Activated T-cell treated with anti-CD3 and anti-CD28 coated beads, Interleukin-2, amount 50 U/mL, for 48 hours (primary cell): ENCODE measurements at places on chromosomes 11 and 22.

DNA sequence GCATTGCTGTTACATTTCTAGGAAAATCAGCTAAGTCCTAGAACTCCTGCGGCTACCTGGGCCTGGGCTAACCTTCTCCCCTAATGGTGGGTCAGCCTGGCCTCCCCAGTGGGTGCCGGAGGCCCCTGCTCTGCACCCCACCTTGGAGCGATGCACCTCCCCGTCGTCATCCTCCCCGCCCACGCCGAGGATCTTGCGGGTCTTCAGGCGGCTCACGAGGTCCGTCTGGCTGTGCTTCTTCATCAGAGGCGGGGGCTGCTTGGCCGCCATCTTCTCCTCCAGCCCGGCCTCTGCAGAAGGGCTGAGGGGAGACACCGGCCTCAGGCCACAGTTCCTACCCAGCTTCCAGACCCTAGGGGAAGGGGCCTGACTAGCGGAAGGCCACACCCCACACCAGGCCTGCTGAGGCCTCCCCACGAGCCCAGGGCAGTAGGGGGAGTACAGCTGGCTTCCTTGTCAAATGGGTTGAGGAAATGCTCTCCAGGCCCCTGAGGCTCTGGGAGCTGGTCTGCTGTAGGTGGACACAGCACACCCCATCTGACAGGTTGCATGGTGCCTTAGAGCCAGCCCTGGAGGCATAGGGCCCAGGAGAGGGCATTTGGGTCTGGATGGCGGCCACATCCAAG, 12.5 kb downstream of the TP53I11 start:
- no peak for DNase-seq

DNA sequence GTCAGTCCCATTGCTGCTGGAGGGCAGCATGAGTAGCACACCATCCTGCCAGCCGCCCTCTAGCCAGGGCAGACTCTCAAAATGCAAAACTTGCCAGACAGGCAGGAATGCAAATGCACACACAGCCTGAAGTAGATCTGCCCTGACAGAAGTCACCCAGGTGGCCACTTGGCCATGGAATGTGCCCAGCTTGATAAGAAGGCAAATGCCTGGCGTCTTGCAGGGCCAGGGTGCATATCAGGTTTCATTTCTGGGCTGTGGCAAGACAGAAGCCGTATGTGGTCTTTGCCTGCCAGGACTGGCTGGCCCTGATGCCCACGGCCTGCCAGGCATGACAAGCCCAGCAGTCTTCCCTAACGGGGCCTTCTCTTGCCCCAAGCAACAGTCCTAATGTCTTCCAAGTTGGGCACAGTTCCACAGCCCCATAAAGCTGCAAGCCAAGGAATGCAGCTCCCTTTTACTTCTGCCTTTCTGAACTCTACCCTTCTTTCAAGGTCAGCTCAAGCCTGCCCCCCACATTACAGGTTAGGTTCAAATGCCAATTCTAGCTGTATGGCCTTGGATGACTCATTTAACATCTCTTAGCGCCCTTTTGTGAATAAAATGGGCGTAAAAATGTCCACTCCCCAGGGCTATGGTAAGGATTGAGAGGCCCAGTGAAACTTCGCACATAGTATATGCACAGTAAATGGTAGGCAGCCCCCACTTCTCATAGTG, 29.7 kb downstream of the POU2AF3 start:
- DNase-seq, result no peak

DNA sequence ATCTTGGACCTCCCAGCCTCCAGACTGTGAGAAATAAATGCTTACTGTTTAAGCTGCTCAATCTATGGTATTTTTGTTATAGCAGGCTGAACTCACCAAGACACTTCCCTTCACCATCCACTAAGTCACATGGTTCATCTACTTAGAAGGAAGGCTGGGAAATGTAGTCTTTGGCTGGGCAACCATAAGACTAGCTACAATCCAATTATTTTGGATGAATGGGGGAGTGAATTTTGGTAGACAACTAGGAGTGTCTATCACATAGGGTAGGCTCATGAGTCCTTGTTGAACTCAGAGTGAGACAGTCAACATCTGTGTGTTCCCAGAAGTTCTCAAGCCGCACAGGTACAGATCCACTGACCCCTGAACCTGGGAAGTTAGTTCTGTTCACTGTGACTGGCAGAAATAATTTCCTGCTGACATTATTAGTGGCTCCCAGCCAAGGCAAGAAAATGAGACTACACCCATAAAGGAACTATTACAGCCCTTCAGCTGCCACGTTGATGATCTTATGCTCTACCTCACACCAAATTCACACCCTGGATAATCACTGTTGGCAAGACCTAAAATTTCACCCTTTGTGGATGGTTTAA, 3.1 kb upstream of the SLC35C1 start:
- DNase-seq, result no peak

DNA sequence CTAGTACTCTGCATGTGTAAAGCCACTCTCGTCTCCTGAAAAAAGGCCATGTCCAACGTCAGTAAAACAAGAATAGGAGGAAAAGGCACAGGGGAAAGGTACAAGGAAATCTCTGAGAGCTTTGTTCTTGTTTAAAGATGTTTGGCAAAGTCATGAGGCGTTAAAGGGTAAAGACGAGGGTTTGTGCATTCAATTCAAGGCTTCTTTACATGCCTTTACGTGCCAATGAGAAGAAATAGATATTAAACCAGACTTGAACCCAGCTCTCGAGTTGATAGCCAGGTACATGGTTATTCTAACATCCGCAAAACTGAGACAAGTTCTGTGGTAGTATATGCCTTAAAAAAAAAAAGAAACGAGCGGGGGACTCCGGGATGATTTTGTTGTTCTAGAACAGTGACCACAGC, 704 bp upstream of the CFL1 start:
- no peak for DNase-seq
